Hematopoietic multipotent progenitor cell (in vitro differentiated cells): ENCODE measurements at places on chromosomes 7 and 10. TPM values are rescaled to one million over a fixed set of nuclear protein-coding genes. Genes with fewer than 3 reads are reported as not detected.

DNA sequence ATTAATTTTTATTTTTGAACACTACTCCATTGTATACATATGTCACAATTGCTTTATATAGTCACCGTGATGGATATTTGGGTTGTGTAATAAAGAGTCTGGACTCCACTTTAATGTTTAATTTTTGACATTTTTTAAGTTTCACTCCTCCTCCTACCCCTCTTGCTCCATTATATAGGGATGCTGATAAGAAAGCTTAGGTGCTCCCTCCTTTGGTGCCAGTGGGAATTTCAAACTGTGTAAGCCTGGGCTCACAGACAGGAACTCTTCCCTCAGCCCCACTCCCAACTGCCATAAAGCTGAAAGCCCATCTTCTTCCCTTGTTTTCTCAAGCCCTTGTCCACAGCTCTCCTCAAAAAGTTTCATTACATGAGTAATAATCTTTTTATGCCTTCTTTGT is 47.6 kb downstream of the TWIST1 start:
- no peak for DNase-seq

GRCh38 chr7:22811746-22812280 is 10.8 kb downstream of the TOMM7 start:
- DNase-seq = no peak

RADIL gene
- 0.27 TPM for total RNA-seq

- no peak for DNase-seq
These were observed 53.4 kb upstream of the FHIP2A start for GRCh38 chr10:114767986-114768821.

GRCh38 chr7:44307905-44308595 is 17.3 kb downstream of the CAMK2B start:
- no peak for DNase-seq

GRCh38 chr7:100167912-100168323 is 499 bp downstream of the GAL3ST4 start:
- DNase-seq = no peak

GRCh38 chr10:24643679-24644209 is 79.9 kb downstream of the ARHGAP21 start:
- no peak for DNase-seq

GRCh38 chr7:70723339-70723738 is 408.6 kb upstream of the GALNT17 start:
- no peak for DNase-seq

DNA sequence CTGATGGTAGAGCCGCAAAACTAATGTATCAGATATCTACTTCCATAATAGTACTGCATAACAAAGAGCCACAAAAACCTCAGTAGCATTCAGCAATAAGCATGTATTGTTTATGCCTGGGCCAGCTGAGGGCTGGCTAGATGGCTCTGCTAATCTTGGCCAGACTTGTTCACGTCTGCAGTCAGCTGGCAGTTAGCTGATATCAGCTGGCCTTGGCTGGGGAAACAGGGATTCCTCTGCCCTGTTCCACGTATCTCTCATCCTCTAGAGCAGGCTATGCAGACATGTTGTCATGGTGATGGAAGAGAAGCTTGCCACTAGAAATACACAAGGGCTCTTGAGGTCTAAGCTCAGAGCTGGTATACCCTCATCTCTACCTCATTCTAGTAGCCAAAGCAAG is 62.9 kb downstream of the GRM8 start:
- no peak for DNase-seq

DNA sequence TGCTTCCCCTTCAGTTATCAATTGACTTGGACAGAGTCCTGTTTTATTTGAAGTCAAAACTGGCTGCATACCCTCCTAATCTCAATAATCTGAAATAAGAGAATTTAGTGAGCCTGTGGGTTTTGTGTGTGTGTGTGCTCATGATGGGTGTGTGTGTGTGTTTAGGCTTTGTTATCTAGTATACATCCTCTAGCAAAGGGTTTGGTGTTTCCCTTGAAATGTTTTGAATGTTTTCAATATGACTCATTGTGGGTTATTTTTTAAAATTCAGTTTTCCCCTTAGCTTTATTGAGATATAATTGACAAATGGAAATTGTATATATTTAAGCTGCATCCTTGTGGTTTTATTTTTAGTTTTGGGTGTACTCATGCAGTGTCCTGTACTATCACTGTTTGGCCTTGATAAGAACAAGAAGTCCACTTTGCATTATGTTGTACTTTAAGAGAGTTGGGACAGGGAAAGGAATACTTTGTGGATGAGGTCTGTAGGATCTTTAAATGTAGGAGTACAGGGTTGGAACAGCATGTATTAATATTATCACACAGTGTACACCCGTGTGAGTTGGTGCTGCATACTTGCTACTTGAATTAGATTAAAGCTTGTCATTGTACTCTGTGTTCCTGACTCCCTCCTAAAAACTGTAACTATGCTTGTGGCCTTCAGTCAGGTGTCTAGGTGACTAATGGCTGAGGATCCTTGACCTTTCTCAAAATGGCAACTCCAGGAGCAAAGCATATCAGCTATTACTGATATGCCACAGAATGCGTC is 58.3 kb downstream of the VCL start:
- DNase-seq = no peak

DNA sequence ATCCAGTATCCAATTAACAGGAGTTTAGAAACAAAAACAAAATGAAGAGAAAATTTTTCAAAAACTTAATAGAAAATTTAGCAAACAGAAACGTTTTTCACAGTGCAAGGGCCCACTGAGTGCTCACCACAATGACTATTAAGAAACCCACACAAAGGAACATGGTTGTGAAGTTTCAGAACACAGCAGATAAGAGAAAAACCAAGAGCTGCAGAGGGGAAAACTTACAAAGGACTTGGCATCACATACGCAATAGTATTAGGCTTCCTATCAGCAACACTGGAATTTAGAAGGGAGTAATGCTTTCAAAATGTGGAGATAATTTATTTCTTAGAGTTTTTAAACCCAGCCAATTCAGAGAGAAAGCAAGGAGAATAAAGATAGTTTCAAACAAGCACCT is 1.7 kb upstream of the C7orf25 start:
- DNase-seq = peak; percentile 52

DNA sequence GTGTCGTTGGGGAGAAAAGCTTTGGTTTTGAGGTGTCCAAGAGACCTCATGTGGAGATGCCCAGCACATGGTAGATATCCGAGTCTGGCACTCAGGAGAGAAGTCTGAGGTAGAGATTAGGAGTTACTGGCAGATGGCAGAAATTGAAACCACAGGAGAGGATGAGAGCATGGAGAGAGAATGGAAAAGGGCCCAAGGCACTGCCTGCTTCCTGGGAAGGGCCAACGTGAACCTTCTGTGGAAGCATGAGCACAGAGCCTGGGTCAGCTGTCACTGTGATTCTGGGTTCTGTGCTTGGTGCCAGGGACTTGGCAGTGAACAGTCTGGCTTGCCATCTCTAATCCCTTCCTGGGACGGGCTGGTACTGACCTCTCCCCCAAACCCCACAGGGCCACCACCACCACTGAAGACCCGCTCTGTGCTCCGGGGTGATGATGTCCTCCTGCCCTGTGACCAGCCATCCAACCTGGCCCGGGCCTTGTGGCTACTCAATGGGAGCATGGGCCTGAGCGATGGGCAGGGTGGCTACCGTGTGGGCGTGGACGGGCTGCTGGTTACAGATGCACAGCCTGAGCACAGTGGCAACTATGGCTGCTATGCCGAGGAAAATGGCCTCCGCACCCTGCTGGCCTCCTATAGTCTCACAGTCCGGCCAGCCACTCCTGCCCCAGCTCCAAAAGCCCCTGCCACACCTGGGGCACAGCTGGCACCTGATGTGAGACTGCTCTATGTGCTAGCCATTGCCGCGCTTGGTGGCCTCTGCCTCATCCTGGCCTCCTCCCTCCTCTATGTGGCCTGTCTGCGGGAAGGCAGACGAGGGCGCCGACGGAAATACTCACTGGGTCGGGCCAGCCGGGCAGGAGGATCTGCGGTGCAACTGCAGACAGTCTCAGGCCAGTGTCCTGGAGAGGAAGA is 4.1 kb downstream of the MRPL43 start:
- no peak for DNase-seq

GRCh38 chr10:123135415-123136141 is at the start of gene HMX3:
HMX3 (plus strand) TSS chr10:123135970; CDS start chr10:123136051, 81 bp downstream.
- no peak for DNase-seq

WAPL gene
- 36.4 TPM for total RNA-seq

DNA sequence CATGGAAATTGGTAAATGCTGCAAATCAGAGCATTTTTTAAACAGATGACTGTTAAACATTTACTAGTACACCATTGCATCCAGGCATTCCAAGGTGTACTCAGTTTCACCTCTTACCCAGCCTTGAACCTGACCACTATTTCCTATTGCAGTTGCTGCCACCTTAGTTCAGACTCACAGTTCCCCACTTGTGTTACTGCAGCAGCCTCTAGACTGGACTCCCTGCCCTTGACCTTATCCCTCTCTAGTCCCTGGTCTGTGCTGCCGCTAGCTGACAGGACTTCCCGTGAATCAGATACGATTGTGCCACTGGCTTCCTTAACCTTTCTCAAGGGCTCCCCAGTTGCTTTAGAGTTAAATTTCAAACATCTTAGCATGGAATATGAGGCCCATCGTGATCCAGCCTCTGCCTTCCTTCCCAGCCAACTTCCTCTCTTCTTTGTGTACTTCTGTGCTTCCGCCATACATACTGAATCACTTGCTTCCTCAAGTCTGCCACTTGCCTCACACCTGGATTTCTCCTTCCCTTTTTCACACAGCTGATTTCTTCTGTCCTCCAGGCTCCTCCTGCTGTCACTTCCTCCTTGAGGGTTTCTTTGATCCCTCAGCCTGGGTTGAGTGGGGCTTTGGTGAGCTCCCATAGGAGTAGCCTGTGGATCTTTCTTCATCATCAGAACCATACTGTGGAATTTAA is 118.7 kb upstream of the GJD4 start:
- peak; percentile 5 for DNase-seq

DNA sequence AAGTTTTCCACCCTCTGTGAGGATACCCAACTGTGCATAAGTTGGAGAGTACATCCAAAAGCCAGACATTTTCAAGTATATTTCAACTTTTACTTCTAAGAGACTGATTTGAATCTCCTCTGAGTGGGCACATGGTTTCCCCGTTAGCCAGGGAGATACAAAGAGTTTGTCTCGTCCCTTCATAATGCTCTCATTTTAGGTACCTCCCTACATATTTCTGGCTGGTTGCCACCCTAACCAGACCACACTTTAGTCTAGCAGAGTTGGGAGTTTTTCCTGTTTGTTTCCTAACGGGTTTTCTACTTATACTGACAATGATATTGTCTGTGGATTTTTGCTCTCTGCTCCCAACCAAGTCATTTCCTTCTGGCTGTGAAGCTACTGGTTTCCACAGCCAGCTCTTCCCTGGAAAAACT is 180.3 kb downstream of the CCDC71L start:
- no peak for DNase-seq

- no peak for DNase-seq
These were observed 335.7 kb downstream of the GPR37 start for GRCh38 chr7:124429923-124430322.

GRCh38 chr7:35246819-35247218 is 7.1 kb downstream of the TBX20 start:
- no peak for DNase-seq

GRCh38 chr10:98076086-98076485 is 45.7 kb upstream of the CRTAC1 start:
- peak; percentile 1 for DNase-seq

- DNase-seq = no peak
These were observed 49.0 kb downstream of the TES start for GRCh38 chr7:116259156-116259870.

GRCh38 chr7:36734731-36735130 is 10.4 kb upstream of the AOAH start:
- no peak for DNase-seq

PAX4 gene
- total RNA-seq = not detected

CADPS2 gene
- total RNA-seq = under 0.01 TPM

GRCh38 chr10:52007091-52007490 is 307.0 kb upstream of the DKK1 start:
- DNase-seq = no peak

NPTX2 gene
- total RNA-seq = 18.0 TPM

- peak; percentile 65 for DNase-seq
These were observed 153.2 kb upstream of the LYZL2 start for GRCh38 chr10:30782537-30783461.

CACNB2 gene
- total RNA-seq = 11.6 TPM

WIPF3 gene
- under 0.01 TPM for total RNA-seq

COL13A1 gene
- under 0.01 TPM for total RNA-seq

SLC18A2 gene
- 13.2 TPM for total RNA-seq

TIAL1 gene
- 20.5 TPM for total RNA-seq

DNA sequence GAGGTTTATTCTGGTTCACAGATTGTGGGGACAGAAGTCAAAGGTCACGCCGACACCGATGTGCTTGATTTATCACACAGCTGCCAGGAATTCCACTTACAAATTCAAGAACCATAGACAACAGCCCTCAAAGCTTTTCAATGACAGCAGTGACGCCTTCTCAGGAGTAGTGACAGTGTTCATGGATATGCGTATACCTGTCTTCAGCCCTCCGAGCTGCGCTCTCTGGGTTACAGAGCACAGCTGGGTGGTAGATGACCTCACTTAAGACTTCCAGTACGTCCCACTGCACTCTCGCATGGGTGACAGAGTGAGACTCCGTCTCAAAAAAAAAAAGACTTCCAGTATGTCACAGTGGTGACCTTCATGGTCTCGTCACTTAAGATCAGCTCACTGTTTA is 108.5 kb downstream of the TCERG1L start:
- DNase-seq = no peak

EMX2 gene
- not detected for total RNA-seq

GRCh38 chr10:23262928-23263327 is 70.8 kb downstream of the PTF1A start:
- no peak for DNase-seq

DNA sequence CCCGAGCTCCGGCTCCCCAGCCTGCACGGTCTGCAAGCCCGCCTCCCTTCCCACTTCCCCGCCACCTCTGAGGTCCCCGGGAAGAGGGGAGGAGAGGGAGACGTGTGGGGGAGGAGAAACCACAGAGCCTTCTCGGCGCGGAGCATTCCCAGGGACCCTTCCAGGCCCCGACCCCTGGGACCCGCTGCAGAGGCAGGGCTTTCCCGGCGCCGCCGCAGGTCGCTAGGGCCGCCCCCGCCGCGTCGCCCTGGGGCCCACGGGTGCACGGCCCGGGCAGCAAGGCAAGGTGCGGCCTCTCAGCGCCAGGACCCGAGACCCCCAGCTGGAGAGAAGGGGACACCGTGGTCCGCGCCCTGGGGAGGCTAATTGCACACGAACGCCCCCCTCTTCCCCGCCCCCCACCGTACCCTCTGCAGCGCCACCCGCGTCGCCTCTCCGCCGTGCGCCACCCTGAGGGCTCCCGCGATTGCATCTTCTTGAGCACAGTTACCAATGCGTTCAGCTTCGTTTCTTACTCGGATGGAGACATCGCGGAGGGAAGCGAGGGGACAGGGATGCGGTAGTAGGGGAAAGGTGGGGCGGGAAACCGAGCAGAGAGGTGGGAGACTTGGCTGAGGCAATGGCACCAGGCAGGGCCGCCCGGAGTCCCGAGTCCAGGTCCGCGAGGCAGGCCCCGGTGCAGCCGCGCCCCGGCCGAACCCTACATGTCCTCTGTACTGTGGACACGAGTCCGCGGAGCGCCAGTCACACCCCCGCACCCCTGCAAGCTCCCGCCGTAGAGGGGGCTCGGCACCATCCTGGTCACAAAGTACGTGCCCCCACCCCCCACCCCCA is 28.9 kb downstream of the SKIDA1 start:
- no peak for DNase-seq

GRCh38 chr7:140902303-140902953 is 22.3 kb downstream of the BRAF start:
- DNase-seq = no peak
